ENCODE measurements at places on chromosomes 16 and 17.

DNA sequence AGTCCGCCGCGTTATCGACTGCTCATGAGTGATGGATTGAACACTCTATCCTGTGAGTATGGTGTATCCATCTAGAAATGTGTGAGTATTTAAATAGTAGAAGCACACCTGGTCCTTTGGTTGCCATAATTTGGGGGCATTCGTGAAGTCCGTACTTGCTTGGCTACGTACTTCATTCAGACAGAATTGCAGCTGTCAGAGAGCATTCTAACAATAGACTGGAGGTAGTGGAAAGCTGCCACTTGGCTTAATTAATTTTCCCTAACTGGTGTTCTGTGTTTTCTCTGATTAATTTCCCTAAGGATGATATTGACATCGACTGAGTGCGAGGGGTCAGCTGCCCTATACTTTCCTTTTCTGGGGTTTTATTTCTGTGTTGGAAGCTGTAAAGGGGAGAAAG is 14.1 kb downstream of the RPA1 start:
- no peak for DNase-seq

- no peak for DNase-seq
These were observed 3.6 kb upstream of the POLG2 start for GRCh38 chr17:64500487-64500859.

GRCh38 chr17:50737118-50737698 is 17.8 kb downstream of the LUC7L3 start:
- DNase-seq: no peak

- DNase-seq: no peak
These were observed 34.1 kb upstream of the CDC6 start for GRCh38 chr17:40253565-40253964.

DNA sequence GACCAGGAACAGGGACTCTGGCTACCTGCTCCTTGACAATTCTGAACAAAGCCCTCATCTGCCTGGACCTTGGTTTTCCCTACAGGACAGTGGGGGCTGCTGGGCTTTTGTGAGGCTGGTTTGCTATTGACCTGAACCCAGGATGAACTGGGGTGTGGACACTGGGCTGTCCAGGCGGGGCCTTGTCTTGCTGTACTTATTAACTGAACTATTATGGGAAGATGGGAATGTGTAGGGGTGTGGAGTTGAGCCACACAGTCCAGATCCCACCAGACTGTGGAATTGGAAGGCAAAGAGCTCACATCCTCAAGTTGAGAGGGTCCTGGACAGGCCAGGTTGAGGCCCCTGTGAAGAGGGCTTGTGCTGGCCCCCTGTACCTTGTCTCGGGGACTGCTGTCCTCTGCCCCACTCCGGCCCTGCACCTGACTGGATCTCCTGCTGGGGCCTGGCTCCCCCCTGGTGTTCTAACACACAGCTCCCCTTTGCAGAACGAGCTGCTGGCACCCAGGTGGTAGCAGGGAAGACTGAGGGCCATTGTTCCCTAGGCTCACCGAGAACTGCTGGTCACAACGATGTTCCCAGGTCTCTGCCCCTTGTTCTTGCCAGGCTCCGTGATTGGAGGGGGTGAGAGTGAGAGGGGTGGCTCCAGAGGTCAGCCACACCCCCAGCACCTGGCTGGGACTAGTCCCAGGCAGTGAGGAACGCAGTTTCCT is 51.8 kb upstream of the CDC42EP4 start:
- no peak for DNase-seq

Measured in NCI-H187 treated with DMSO at 0.1 percent for 48 hours (cell line).